ENCODE measurements at places on chromosomes 5 and 9.

DNA sequence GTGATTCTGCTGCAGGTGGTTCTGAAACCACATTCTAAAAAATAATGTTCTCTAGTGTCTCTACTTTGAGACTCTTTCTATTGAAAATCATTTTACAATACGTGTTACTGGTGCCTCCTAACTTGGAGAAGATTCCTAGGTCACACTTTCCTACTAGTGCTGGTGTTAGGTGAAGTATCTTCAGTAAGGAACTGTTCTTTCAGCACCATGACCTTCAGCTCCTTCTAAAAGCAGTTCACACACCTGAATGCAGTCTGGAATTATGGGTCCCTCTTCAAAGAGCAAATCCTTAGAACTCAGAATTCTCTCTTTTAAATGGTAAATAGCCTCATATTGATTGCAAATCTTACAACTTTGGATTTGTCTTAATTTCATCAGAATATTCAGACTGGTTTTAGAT is 10.6 kb upstream of the DPYSL3 start:
- no peak for DNase-seq

- no peak for DNase-seq
Observed at GRCh38 chr5:105587963-105588662, 2025.5 kb upstream of the NUDT12 start.

GRCh38 chr5:10466446-10467073 is 24.9 kb downstream of the ROPN1L start:
- DNase-seq, result no peak

DNA sequence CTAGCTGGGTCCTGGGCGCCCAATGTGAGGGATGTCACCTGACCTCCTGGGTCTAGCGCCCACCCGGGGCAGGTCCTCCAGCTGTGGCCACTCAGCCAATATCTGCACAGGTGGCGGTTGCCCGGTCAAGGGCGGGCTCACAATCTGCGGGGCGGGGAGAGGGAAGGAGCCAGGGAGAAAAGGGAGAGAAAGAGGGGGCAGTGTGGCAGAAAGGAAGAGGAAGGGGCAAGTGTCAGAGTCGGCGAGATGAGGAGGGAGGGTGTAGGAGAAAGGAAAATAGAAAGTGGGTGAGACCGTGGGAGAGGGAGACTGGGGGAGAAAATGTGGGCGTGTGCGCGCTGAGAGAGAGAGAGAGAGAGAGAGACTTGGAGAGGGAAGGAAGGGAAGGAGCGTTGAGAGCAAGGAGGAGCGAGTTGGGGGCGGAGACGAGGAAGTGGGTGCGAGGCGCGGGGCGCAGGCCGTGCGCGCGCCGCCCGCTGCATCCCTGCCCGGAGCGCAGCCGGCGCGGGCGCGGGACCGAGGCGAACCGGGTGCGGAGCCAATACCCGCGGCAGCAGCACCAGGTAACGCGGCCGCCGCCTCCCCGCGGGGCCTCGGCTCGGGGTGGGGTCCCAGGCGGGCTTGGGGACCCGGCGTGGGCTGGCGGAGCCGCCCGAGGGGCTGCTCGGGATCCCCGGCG is at the start of gene HRH2:
Gene HRH2 (plus strand): TSS at position 479 of the 679 bp plus-strand sequence. CDS start 25,163 bp downstream, outside the sequence.
- DNase-seq, result no peak

DNA sequence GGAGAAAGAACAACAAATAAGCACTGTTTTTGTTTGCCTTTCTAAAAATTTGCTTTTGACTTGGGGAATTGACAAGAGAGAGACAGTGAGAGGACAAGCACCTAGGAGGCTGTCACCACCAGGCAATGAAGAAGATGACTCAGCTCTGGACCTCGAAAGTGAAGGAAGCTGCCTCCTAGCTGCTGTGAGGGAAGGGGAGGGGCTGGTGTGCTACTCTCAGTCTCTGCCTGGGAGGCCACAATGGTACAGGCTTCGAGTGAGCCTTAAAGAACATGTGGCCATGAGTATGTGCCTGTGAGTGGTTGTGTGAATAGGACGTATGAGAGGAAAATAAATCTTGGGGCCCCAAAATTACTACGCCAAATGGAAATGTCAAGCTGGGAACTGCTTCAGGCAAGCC is 7.1 kb upstream of the PLK2 start:
- DNase-seq, result no peak
